ENCODE measurements at places on chromosomes 1 and 21. TPM values are rescaled to one million over a fixed set of nuclear protein-coding genes. Genes with fewer than 3 reads are reported as not detected.

Gene KCNE1
- 2.5 TPM for total RNA-seq

Gene ITLN2
- total RNA-seq, result not detected

Gene PLA2G2A
- 494 TPM for total RNA-seq

Gene PPFIA4
- total RNA-seq, result 3.1 TPM

Gene APOBEC4
- not detected for total RNA-seq

Gene TFF2
- total RNA-seq, result not detected

Gene CRYBG2
- not detected for total RNA-seq

DNA sequence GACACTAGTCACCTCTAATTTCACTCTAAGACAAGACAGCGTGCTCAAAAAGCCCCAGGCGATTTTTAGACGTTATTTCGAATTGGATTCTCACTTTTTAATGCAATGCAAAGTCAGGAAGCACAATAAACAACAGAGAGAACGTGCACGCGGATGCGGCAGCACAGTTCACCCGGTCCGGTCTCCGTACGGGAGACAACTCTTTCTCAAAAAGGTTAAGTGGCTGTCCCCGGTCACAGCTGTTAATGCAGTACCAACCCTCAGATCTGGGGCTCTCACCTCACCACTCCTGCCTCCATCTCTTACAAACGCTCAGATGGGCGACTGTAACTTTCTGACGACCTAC, 1.2 kb downstream of the HP1BP3 start:
- DNase-seq, result no peak

GRCh38 chr1:28443550-28443949, 62.3 kb upstream of the RCC1 start:
- DNase-seq, result no peak

DNA sequence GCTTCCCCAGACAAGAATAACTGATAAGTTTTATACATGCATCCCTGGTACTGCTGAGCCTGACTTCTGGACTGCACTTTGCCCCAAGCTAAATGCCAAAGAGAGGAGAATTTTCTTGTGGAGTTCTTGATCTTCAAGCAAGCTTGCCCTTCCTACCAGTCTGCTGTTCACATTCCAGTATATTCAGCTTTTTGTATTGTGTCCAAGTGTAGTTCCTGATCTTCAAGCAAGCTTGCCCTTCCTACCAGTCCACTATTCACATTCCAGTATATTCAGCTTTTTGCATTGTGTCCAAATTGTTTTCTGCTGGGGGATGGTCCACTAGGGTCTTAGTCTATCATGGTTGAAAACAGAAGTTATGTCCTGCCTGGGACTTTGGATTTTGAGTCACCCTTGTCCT, 894 bp upstream of the TSEN15 start:
- no peak for DNase-seq

- no peak for DNase-seq
These were observed 558.2 kb upstream of the PRMT6 start for GRCh38 chr1:106498238-106498637.

DNA sequence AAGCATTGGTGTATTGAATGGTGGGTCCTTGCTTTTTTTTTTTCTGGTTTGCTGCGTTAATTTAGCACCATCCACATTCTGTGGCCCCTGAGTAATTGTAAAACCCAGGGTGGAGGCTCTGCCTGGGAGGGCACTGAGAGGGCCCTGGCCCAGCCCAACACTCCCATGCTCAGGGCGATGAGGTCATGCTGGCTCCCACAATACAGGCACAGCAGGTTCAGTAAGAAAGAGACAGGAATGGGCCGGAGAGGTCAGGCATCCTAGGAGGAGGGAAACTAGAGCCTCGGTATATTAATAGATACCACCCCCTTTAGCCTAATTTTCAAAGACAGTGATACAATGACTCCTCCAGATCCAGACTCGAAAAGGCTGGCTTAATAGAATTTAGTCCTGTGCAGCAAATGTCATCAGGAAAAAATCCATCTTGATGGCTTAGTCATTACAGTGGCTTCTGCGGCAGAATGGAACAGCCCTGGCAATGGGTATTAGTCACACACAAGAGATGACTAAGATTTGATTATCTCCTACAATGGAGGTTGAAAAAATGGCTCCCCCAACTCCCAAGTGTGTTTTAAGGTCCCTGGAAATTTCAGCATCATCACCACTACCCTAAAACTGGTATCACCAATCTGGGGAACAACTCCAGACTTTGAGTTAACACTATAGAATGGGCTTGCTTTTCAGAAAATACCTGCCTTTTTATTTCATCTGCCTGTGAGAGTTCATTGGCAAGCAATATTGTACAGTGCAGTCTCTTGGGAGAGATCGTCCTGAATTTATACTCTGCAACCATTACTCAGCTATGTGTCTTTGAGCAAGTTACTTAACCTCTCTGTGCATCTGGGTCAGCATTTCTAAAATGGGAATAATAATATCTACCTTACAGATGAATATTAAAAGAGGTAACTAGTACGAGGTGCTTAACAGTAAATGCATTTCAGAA, 43.9 kb upstream of the LYST start:
- DNase-seq, result no peak

GRCh38 chr1:243726806-243727502, 123.1 kb downstream of the AKT3 start:
- DNase-seq, result no peak

DNA sequence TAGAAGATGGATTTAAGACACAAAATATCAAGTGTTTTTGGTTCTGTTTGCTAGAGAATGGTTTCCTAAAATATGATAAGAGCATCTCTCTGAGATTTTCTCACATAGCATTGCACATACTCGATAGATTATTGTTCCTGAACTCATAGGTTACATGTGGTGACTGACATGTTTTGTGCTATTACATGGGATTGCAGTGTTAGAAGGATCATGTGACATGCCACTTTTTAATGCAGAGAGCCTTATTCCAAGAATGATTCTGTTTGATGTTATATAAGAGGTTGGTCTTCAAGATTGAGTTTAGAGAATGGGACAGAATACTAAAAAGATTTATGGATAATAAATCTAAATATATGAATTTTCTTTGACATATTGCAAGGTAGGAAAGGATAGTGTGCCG, 34.4 kb upstream of the SPAG17 start:
- DNase-seq, result no peak

- DNase-seq, result no peak
These were observed 183.7 kb upstream of the FAM78B start for GRCh38 chr1:166350490-166350889.

DNA sequence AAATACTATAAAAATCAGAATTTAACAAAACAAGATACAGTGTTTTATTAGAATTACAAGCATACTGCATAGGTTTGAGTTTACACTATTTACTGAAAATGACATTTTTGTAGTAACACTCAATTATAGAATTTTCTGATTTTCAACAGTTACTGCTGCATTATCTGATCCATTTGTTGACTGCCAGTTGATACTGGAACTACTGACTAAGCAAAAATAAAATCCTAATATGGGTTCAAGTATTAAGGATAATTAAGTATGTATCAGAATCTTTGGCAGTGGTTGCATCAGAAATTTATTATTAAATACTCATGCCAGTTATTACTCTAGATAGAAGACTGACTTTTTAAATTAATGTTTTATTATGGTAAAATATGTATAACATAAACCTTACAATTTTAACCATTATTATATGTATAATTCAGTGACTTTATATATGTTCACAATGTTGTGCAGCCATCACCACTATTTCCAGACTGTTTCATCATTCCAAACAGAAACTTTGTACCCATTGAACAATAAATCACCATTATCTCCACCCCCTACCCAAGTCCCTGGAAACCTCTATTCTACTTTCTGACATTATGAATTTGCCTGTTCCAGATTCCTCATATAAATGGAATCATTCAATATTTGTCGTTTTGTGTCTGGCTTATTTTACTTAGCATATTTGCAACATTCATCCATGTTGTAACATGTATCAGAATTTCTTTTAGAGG, 58.2 kb upstream of the GPR88 start:
- DNase-seq, result no peak

DNA sequence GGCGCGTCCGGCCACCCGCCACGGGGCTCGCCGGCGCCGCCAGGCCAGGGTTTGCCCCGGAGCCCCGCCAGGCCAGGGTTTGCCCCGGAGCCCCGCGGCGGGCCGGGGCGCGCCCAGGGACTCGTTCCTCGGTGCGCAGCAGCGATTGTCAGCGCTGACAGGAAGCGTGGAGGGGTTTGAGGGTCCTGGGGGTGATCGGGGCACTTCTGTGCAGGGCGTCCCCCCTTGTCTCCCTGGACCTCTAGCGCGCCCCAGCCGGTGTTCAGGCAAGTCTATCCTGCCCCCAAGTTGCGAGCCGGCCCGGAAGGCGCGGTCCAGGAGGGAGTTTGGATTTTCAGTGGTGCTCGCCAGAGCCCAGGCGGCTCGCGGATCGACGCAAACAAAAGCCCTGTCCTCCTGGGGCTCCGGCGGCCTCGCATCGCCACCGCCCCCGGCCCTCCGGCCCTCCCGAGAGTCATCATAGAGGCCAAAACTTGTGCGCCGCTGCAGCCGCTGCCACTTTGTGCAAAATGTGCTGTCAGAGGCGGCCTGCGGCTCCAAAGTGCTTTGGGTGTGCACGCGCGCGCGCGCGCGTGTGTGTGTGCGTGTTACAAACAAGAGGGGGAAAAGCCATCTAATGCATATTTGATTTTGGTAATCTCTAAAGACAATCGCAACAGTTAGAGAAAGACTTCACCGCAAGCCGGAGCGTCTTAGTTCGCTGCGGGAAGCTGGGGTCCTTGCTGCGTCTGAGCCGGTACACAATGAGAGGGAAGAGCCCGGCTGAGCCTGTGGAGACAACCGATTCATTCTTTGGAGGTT, 1.0 kb downstream of the ROR1 start:
- peak; percentile 71 for DNase-seq

All from sciatic nerve (tissue), 2 donors.